ENCODE measurements at places on chromosomes 3 and 15.

GRCh38 chr15:89395461-89395871, 60.8 kb upstream of the POLG start:
- DNase-seq, result no peak

- DNase-seq, result peak; percentile 9
Measured at GRCh38 chr3:11764931-11765363, 81.7 kb downstream of the TAMM41 start.

- DNase-seq, result no peak
Measured at GRCh38 chr15:70252951-70253320, 155.2 kb upstream of the TLE3 start.

- no peak for DNase-seq
Measured at GRCh38 chr15:76418352-76419140, 82.0 kb downstream of the ISL2 start.

DNA sequence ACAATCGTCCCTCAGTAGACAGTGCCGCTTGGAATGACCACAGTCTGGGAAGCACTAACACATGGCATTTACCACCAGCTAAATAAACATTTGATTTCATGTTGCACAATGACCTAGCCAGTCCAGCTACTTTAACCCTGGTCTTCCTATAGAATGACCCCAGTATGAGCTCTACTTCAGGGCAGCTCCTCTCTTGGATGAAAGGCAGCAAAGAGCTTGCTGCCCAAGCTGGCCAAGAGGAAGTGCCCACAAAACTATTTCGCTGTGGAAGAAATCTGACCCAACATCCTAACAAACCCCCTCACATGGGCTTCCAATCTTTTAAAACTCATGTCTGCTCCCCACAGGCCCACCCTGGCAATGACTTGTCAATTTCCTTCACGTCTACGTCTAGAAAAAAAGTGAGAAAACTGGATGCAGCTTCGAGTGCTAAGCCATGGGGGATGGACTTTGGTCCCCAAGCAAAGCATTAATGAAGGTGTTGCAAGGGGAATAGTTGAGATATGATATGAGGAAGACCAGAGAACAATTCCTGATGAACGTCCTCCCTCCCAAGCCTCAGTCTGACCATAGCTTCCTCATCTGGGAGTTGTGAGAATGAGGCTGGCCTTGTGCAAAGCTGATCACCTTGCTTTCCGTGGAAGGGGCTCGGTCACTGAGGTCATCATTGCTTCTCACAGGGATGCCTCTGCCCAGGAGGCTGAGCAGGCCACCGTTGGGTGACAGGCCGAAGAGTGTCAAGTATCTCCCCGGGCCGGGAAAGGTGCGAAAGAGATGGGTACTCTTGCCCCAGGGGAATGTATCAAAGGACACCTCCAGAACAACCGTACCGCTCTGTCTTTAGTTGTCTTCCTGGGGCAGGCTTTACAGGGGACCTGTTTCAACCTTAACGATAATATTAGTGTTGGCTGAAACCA, 964 bp downstream of the SLC25A20 start:
- DNase-seq, result no peak

- DNase-seq, result no peak
Measured at GRCh38 chr3:150751781-150752263, 11.1 kb downstream of the SIAH2 start.

DNA sequence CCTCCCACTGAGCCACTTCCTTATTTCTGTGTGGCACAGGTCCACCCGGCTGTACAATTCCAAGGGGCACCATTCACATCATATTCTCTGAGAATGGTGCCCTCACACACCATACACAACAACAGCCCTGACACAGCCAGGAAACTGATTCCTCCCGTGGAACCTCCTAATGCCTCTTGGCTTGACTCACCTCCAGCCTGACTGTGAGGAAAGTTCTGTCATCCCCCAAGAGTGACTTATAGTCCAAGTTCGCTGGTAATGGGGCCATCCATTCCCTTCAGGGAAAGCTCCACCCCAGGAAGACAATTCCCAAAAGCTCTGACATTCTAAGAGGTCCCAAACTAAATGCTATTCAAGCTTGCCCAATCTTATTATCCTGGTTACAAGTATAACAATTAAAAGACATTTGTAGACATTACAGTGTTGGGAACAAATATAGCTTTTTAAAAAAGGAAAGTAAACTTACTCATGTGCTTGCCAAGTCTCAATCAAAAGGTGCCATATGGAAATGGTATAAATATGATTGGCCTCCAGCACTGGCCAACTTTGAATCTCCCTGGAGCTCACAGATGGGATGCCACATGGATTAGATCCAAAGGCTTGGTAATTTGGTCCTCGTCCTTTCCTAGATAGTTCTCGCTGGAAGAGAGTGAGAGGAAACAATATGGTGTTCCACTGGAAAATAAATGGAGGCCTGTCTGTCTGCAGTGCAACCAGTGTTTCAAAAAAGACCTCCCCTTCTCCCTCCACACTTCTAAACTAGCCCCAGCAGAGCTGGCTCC, 56.3 kb upstream of the PSMD6 start:
- DNase-seq, result no peak

DNA sequence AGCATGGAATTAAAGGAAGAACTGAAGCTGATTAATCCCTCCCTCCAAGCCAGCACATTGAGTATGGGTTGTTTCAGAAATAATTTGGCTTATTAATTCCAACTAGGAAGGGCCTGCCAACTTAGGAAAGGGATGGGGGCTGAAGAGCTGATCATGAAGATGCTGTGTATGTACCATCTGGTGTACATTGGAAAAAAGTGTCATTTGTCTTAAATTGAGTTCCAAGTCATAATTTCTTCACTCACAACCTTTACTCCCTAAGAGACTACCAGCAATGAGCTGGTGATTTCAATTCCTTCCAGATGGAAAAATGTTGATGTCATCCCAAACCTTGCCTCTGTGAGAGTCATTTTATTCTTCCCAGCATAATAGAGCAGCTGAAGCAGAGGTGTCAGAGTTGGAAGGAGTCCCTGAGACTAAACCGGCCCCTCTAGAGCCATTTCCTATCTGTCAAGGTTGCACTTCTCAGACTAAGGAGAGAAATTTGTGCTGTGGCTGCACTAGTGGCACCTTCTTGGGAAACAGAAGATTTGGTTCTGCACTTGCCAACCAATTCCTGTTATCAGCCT, 79.4 kb downstream of the GTPBP8 start:
- no peak for DNase-seq

GRCh38 chr3:151933234-151933853, 59.9 kb downstream of the SUCNR1 start:
- no peak for DNase-seq

GRCh38 chr3:97991293-97991682, 19.1 kb upstream of the RIOX2 start:
- no peak for DNase-seq

- no peak for DNase-seq
Measured at GRCh38 chr3:32456429-32457130, 46.1 kb downstream of the CMTM6 start.

- no peak for DNase-seq
Measured at GRCh38 chr15:98150084-98150483, 189.6 kb downstream of the ARRDC4 start.

- no peak for DNase-seq
Measured at GRCh38 chr3:47782446-47783308, 984 bp upstream of the SMARCC1 start.

GRCh38 chr3:143016321-143016972, 15.1 kb downstream of the U2SURP start:
- DNase-seq, result no peak

DNA sequence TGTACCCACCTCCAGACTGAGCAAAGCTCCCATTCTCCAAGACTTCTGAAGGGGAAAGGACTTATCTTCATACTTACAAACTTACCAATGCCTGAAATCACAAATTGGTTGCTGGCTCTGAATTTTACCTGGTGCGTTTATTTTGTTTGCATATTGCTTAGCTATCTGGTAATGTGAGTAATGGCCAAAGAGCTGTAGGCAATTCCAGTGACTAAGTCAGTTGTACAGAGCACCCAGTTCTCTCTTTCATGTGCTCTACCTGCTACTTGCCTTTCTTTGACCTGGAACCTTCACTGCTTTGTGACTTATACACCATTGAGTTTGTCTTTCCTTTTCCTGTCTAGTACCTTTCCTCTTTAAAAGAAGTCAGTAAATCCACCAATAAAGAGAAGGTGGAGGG, 755.9 kb upstream of the LMCD1 start:
- DNase-seq, result no peak

DNA sequence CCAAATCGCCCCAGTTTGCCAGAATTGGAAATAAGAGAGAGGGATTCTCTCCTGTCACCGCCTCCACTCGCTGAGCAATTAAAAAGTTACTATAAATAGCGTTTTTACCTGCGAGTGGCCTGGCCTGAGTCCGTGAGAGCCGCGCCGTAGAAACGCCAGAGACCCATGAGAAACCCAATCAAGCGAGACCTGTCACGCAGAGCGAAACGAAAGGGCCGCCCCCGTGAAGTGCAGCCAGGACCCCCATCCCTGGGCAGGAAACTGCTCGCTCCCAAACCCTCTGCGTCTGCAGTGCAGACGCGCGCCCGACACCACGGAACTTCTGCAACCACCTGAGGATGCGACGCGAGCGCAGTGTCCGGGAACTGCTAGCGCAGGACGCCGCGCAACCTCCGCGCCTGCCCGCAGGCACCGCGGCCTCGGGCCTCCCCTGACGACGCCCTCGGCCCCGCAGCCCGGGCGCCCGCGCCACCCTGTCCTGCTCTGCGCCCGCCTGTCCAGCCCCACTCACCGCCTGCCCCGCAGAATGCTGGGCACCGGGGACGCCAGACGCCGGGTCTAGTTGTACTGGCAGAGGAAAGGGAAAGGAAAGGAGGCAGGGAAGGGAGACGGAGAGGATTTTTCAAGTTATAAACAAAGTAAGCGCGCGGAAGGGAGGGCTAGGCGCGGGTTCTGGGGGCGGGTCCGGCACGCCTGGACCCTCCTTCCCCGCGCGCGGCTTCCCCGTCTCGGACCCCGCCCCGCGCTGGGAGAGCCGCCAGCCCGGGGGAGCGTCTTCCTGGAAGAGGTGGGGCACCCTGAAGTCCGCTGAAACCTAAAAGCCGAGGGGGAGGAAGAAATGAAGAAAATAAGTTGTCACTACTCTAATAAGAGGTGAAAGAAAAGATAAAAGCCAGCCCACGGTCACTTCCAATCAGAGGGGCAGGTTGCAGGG, at the start of gene PLSCR4:
TSS of gene PLSCR4 (minus strand) at position 657 of the 934 bp plus-strand sequence. CDS start 29,034 bp downstream, outside the sequence.
- peak; percentile 45 for DNase-seq

GRCh38 chr15:94233441-94233840, 2.1 kb downstream of the MCTP2 start:
- DNase-seq, result no peak
